Activated CD4-positive, CD25-positive, alpha-beta regulatory T cell treated with anti-CD3 and anti-CD28 coated beads, Interleukin-2, amount 50 U/mL, for 72 hours (primary cell): ENCODE measurements at places on chromosomes 16 and 17.

- DNase-seq = no peak
These were observed 3.8 kb downstream of the NKIRAS2 start for GRCh38 chr17:42023524-42024349.

GRCh38 chr16:67406111-67406971 is 9.9 kb downstream of the ZDHHC1 start:
- DNase-seq = no peak

GRCh38 chr16:59848296-59848695 is 1114.2 kb upstream of the GOT2 start:
- DNase-seq = no peak

DNA sequence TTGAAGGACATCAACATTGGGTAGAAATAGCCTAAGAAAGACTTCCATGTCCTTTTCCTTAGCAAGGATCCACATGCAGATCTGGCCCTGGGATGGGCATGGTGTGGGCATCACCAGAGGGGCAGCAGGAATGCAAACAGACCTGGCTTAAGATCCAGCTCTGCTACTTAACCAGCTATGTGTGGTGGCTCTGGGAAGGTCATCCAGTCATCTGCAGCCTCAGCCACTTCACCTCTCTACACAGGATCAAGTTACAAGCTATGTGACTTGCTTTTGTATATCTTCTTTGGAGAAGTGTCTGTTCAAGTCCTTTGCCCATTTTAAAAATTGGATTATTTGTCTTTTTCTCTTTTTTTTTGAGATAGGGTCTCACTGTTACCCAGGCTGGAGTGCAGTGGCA is 13.5 kb upstream of the ADORA2B start:
- no peak for DNase-seq

GRCh38 chr16:54118846-54119245 is 167.7 kb downstream of the IRX3 start:
- no peak for DNase-seq

DNA sequence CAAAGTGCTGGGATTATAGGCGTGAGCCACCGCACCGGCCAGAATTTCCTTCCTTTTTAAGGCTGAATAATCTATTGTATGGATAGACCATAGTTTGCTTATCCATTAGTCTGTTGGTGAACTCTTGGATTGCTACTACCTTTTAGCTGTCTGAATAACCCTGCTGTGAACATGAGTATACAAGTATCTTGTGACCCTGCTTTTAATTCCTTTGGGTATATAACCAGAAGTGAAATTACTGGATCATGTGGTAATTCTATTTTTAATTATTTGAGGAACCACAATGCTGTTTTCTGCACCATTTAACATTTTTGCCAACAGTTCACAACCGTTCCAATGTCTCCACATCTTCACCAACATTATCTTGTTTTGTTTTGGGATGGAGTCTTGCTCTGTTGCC is 4.6 kb upstream of the OTOA start:
- no peak for DNase-seq

- no peak for DNase-seq
These were observed 72.4 kb upstream of the AMZ2 start for GRCh38 chr17:68175416-68175815.

DNA sequence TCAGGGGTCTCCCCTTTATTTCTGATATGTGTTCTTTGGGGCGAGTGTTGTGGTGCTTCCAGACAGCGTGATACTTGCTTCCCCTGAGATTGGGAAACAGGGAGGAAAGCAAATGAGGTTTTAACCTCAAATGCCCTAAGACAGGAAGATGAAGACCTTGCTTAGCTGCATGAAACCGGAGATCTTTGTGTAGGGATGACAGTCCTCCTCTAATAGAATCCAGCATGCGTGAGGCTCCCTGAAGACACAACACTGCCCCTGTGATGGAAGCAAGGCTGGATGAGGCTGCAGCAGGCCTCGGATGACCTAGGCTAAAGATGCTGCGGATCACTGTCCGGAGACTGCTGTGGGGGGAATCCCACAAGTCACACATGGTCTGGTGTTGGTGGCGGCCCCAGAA is 491.0 kb downstream of the CDH13 start:
- no peak for DNase-seq

DNA sequence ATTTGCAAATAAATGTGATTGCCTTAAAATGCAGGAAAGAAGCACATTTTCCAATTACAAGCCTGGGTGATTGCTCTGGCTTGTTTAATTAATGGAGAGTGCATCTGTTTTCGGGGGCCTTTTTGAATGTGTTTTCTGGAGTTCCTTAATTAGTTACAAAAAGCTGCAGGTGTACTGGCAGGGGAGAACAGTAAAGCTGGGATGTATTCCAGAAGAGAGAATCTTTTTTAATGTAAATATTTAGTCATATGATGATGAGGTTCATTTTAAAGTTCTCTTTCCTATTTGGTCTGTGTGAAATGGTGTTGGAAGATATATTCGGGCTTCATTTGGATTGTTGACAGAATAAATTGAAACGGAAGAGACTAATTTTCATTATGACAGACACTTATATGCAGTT is 70.9 kb upstream of the N4BP1 start:
- no peak for DNase-seq

- no peak for DNase-seq
These were observed 14.9 kb downstream of the CDIP1 start for GRCh38 chr16:4523686-4524085.

GRCh38 chr16:27579087-27579980 is 29.4 kb downstream of the KATNIP start:
- DNase-seq = no peak

DNA sequence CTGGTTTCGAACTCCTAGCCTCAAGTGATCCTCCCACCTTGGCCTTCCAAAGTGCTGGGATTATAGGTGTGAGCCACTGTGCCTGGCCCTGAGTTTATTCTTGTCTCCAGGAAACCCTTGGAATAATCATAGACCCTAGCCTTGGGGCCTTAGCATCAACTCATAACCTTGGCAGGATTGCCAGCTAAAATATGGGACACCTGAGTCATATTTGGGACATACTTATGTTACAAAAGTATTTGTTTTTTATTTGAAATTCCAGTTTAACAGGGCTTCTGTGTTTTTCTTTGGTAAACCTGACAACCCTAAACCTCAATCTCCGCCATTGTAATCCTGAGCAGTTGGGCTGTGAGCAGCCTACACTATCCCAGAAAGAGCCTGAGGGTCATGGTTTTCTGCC is 28.6 kb upstream of the TNS4 start:
- no peak for DNase-seq
